M059J (cell line): ENCODE measurements at places on chromosomes 1 and 21. TPM values are rescaled to one million over a fixed set of nuclear protein-coding genes. Genes with fewer than 3 reads are reported as not detected.

CTSE gene
- not detected in 2 replicates for total RNA-seq

DNA sequence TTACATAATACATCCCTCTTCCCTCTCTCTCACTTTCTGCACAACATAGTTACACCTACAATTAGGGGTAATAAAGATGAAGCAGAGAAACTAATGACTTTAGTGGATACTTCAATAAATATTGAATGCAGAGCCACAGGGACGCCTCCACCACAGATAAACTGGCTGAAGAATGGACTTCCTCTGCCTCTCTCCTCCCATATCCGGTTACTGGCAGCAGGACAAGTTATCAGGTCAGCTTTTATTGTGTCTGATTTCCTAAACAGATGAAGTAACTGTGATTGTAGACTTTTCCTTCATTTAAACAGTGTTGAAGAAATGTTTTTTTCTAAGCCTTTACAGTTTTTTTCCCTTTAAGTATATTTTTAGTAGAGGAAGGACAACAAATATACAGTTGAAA, 281.6 kb downstream of the TPR start:
- DNase-seq: peak; percentile 65

DNA sequence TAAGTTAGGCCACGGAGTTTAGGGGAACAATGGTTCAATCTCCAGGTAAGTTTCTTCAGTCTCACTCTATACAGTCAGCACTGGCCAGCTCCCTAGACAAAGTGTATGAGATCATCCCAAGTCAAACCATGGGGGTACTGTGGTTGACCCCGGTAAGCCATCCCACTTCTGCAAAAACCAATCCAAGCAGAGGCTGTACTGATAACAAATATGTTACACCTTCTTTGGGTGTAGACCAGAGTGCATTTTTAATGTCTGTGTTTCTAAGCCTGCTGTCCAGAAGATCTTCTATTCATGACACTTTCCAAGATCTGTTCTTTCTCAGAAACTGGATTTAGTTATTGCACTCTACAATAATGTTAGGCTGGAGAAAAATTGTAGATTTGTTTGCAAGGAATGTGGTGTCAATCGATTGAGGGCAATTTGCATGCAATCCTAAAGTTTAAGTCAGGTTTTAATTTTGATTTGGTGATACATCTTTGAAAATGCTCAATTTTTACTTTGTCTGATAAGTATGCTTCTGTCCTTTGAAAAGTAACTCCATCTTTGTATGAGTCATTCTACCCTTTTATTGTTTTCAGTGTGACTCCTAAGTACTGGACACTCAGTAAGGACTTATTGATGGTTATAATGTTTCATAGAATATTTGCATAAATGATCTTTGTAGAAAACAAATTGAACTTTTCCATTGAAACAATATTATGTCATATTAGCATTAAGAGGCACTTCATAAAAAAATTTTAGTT, 152.4 kb downstream of the HLX start:
- peak; percentile 52 for DNase-seq

TMEM81 gene
- 0.22 TPM in 2 replicates for total RNA-seq

TRIM58 gene
- total RNA-seq: not detected in 2 replicates

DNA sequence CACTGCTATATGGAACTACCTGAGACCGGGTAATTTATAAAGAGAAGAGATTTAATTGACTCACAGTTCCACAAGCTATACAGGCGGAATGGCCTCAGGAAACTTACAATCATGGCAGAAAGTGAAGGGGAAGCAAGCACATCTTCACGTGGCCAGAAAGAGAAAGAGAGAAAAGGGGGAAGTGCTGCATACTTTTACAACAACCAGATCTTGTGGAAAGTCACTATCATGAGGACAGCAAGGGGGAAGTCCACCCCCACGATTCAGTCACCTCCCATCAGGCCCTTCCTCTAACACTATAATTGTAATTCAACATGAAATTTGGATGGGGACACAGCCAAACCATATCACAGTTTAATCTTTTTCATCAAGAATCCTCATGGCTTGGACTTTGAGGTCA, 339.2 kb upstream of the AJAP1 start:
- no peak for DNase-seq
